ENCODE measurements at places on chromosomes 5 and 9. TPM values are rescaled to one million over a fixed set of nuclear protein-coding genes. Genes with fewer than 3 reads are reported as not detected.
A peak's percentile ranks its signal among the peaks of the same experiment; 100 is the strongest.

GRCh38 chr9:93698140-93698908 lies 121.9 kb downstream of the PHF2 start:
- H3K4me1 ChIP-seq, result no peaks in the 10 kb centered on the region
- DNase-seq, result no peak
- no peak overlapping the region for H3K27ac ChIP-seq
- peaks cover 34% of the 10 kb centered on the region for H3K27me3 ChIP-seq
- no peak overlapping the region for H3K4me3 ChIP-seq

GRCh38 chr9:134877541-134877940 lies 3.1 kb upstream of the FCN2 start:
- H3K36me3 ChIP-seq, result no peaks in the 10 kb centered on the region
- H3K27me3 ChIP-seq, result peaks cover 5% of the 10 kb centered on the region
- DNase-seq, result no peak
- H3K4me1 ChIP-seq, result peaks cover 6% of the 10 kb centered on the region

DNA sequence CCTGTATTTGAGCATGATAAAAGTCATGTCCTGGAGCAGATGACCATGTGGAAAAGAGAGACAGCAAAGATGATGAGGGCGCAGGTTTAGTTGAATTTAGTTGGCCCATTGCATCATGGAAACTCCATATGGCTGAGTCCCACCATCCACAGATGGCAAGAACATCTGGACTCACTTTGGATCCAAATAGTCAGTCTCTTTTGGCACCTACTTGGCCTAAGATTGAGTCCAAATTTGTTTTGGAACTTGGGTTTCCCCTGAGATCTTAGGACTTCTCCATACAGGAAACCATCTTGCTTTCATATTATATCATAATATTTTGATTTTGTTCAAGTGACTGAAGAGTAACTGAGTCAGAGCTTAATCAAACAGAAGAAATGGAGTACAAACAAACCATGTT lies 217.5 kb downstream of the DRD1 start:
- H3K4me1 ChIP-seq, result no peaks in the 10 kb centered on the region
- H3K36me3 ChIP-seq, result no peaks in the 10 kb centered on the region
- peaks cover 23% of the 10 kb centered on the region for H3K27me3 ChIP-seq

GRCh38 chr5:37495668-37496347 lies 116.7 kb downstream of the WDR70 start:
- H3K36me3 ChIP-seq, result peaks cover 27% of the 10 kb centered on the region
- no peaks in the 10 kb centered on the region for H3K27me3 ChIP-seq
- no peak overlapping the region for H3K4me3 ChIP-seq
- DNase-seq, result no peak

SPATA31D4 gene
- not detected for total RNA-seq

DNA sequence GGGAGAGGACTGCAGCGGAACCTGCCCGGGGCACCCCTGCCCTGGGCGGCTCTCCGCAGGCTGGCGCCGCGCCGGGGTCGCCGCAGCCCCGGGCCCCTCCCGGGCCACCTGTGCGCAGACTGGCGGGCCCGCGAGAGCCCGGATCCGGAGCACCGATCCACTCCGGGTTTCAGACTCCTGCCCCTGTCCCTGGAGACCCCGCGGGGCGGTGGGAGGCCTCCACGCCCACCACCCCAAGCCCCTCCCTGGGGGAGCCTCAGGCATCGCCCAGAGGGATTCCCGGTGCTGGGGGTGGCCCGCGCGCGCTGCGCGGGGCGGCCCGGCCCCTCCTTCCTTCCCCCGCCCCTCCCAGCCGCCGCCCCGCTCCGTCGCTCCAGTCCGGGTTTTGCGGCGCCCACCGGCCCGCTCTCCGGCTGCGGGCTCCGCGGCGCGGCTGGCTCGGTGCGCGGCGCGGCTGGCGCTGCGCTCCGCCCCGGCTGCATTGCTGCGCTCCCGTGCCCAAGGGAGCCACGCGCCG lies at the start of gene UNC5A:
TSS of gene UNC5A (plus strand) at position 479 of the 517 bp plus-strand sequence. CDS start 192 bp downstream, outside the sequence.
- no peak within 1 kb of the TSS for H3K27ac ChIP-seq
- peaks cover 18% of the 10 kb centered on the region for H3K4me1 ChIP-seq
- peak within 1 kb of the TSS; percentile 58 for H3K4me3 ChIP-seq
- no peaks in the 10 kb centered on the region for H3K36me3 ChIP-seq

FOXI1 gene
- not detected for total RNA-seq

DNA sequence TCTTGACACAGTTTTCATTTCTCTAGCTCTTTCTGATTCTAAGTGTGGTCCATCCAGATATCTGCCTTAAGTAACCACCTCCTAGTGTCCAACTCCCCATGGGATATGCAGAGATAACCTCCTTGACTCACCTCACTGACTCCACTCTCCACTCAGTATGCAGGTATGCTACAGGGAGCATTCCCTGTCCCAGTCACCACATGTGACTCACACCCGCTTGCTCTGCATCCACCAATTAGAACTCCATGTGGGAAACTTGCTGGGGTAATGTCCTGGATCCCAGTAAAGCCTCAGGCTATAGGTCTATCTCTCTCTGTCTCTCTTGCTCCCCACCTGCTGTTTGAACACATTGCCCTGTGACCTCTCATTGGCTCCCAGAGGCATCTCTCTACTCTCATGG lies 563.9 kb downstream of the HTR1A start:
- H3K27me3 ChIP-seq, result peaks cover 10% of the 10 kb centered on the region
- no peak overlapping the region for H3K4me3 ChIP-seq
- H3K4me1 ChIP-seq, result no peaks in the 10 kb centered on the region
- DNase-seq, result no peak

DNA sequence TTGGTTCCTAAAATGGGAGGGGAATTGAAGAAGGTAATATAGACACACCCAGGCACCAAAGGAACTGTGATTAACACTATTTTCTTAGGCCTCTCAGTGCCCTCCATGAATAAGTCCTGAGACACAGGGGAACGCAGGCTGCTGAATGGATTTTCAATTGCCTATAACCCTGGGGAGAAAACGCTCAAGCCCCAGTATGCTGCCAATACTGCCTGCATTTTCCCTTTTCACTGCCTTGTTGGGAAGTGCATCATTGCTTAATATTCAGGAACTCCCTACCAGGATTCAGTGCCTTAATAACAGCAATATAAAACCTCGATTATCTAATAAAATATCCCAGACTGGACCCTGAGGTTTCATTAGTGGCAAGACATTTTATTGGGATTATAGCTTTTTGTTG lies 25.4 kb downstream of the APBA1 start:
- no peaks in the 10 kb centered on the region for H3K27me3 ChIP-seq
- H3K36me3 ChIP-seq, result no peaks in the 10 kb centered on the region
- H3K27ac ChIP-seq, result no peak overlapping the region
- H3K4me1 ChIP-seq, result no peaks in the 10 kb centered on the region
- no peak for DNase-seq

GRCh38 chr5:127492854-127493738 lies 24.3 kb upstream of the PRRC1 start:
- no peaks in the 10 kb centered on the region for H3K4me1 ChIP-seq
- no peak overlapping the region for H3K27ac ChIP-seq
- no peak overlapping the region for H3K4me3 ChIP-seq

- H3K27ac ChIP-seq, result no peak overlapping the region
- no peak for DNase-seq
- H3K4me1 ChIP-seq, result no peaks in the 10 kb centered on the region
- no peaks in the 10 kb centered on the region for H3K36me3 ChIP-seq
These were observed 8.4 kb upstream of the RGS7BP start for GRCh38 chr5:64497386-64497785.

GRCh38 chr9:120914953-120915352 lies 11.6 kb downstream of the TRAF1 start:
- H3K4me3 ChIP-seq, result no peak overlapping the region
- peaks cover 8% of the 10 kb centered on the region for H3K36me3 ChIP-seq
- DNase-seq, result no peak
- peaks cover 34% of the 10 kb centered on the region for H3K4me1 ChIP-seq
- peak overlapping the region; percentile 35 for H3K27ac ChIP-seq

NEUROG1 gene
- not detected for total RNA-seq

GRCh38 chr5:78905084-78905938 lies 79.8 kb downstream of the ARSB start:
- H3K27ac ChIP-seq, result no peak overlapping the region
- H3K36me3 ChIP-seq, result no peaks in the 10 kb centered on the region
- H3K4me1 ChIP-seq, result peaks cover 47% of the 10 kb centered on the region
- H3K27me3 ChIP-seq, result no peaks in the 10 kb centered on the region
- H3K4me3 ChIP-seq, result no peak overlapping the region

DNA sequence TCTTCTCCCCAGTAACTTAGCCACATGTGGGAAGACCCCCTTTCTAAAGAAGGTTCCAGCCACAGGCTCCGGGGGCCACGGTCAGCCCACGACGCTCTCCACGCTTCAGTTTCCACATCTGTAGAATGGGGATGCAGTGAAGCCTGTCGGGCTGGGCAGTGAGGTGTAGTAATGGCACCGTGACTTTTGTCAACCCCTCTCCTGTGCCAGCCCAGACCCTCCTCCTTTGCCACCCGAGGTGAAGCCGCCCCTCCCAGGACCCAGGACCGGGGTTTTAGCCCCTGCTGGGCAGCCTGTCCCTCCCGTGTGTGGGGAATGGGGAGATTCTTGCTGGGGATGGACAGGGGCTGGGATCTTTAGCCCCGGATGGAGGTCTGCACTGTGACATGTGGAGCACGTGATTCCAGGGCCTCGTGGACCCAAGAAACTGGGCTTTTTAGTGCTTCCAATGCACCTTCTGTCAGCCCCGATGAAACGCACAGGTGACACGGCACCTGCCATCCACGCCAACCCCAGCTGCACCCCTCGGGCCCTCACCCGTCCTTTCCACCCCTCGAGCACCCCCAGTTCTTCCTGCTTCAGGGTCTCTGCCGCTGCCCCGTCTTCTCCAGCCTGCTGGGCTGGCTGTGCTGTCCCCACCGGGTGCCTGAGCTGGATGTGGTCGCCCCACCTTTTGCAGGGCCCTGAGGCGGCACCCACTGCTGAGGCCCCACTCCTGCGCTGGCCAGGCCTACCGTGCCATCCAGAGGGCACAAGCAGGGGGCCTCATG lies 13.4 kb upstream of the RNU6ATAC start:
- H3K27ac ChIP-seq, result no peak overlapping the region
- H3K4me3 ChIP-seq, result no peak overlapping the region
- no peaks in the 10 kb centered on the region for H3K36me3 ChIP-seq
- peaks cover 51% of the 10 kb centered on the region for H3K27me3 ChIP-seq
- no peak for DNase-seq

GRCh38 chr5:135398855-135399793 lies at the start of gene MACROH2A1:
Gene MACROH2A1, minus strand, starts transcription at chr5:135399231. Its CDS starts 10,138 bp downstream, at chr5:135389093.
- H3K4me3 ChIP-seq, result peak within 1 kb of the TSS; percentile 99
- peaks cover 54% of the 10 kb centered on the region for H3K4me1 ChIP-seq
- H3K27ac ChIP-seq, result peak within 1 kb of the TSS; percentile 97

DNA sequence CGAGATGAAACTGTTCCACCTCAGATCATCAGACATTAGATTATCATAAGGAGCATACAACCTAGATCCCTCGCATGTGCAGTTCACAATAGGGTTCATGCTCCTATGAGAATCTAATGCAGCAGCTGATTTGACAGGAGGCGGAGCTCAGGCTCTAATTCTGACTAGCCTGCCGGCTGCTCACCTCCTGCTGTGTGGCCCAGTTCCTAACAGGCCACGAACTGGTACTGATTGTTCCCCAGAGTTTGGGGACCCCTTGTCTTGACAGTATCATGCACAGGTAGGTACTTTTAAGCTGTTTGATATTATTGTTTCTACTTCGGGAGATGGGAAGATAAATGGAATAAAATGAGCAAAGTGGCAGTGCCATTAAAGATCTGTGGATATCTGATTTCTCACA lies 66.9 kb downstream of the ZCCHC7 start:
- DNase-seq, result no peak
- H3K4me3 ChIP-seq, result no peak overlapping the region
- no peaks in the 10 kb centered on the region for H3K4me1 ChIP-seq
- H3K36me3 ChIP-seq, result no peaks in the 10 kb centered on the region
- no peak overlapping the region for H3K27ac ChIP-seq
- H3K27me3 ChIP-seq, result no peaks in the 10 kb centered on the region

GRCh38 chr9:133792721-133793470 lies 54.7 kb upstream of the SARDH start:
- H3K4me1 ChIP-seq, result peaks cover 35% of the 10 kb centered on the region
- H3K4me3 ChIP-seq, result peak overlapping the region; percentile 21
- H3K36me3 ChIP-seq, result no peaks in the 10 kb centered on the region
- no peak overlapping the region for H3K27ac ChIP-seq

GRCh38 chr9:112166176-112167140 lies 8.6 kb downstream of the SUSD1 start:
- H3K4me3 ChIP-seq, result no peak overlapping the region
- no peak for DNase-seq
- no peaks in the 10 kb centered on the region for H3K4me1 ChIP-seq
- H3K27me3 ChIP-seq, result no peaks in the 10 kb centered on the region

- no peaks in the 10 kb centered on the region for H3K27me3 ChIP-seq
- no peak for DNase-seq
- peak overlapping the region; percentile 89 for H3K27ac ChIP-seq
- peaks cover 5% of the 10 kb centered on the region for H3K36me3 ChIP-seq
These were observed 21.4 kb downstream of the TMEM245 start for GRCh38 chr9:109098171-109098959.

GRCh38 chr9:112069318-112070169 lies 105.6 kb downstream of the SUSD1 start:
- H3K4me1 ChIP-seq, result peaks cover 33% of the 10 kb centered on the region
- H3K27me3 ChIP-seq, result no peaks in the 10 kb centered on the region
- no peak overlapping the region for H3K27ac ChIP-seq
- H3K36me3 ChIP-seq, result no peaks in the 10 kb centered on the region
- DNase-seq, result no peak
- no peak overlapping the region for H3K4me3 ChIP-seq

PCDHGB4 gene
- total RNA-seq, result 4.2 TPM

DNA sequence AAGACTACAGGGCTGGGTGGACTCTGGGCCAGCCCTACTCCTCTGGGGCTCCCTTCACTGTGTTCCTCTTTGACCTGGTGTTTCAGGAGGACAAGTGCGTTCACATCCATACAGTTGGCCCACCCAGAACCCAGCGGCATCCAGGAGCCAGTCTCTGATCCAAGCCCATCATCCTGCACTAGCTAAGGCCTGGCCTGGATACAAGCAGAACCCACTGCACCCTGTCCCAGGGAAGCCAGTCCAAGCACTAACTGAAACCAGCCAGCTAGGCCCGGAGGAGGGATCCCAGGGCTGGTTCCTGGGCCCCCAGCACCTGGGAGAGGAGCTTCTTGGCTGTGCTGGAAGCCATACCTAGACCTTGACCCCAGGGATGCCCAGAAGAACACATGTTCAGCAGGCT lies 4.1 kb upstream of the GBGT1 start:
- peaks cover 15% of the 10 kb centered on the region for H3K27me3 ChIP-seq
- H3K4me3 ChIP-seq, result no peak overlapping the region
- peaks cover 23% of the 10 kb centered on the region for H3K4me1 ChIP-seq
- no peak for DNase-seq
- no peak overlapping the region for H3K27ac ChIP-seq

GRCh38 chr5:168853972-168854371 lies 274.8 kb upstream of the PANK3 start:
- no peaks in the 10 kb centered on the region for H3K4me1 ChIP-seq
- no peaks in the 10 kb centered on the region for H3K36me3 ChIP-seq
- H3K4me3 ChIP-seq, result no peak overlapping the region
- DNase-seq, result no peak
- no peaks in the 10 kb centered on the region for H3K27me3 ChIP-seq

IL33 gene
- total RNA-seq, result 27.1 TPM

- H3K4me1 ChIP-seq, result peaks cover 11% of the 10 kb centered on the region
- no peaks in the 10 kb centered on the region for H3K27me3 ChIP-seq
- DNase-seq, result no peak
- H3K4me3 ChIP-seq, result no peak overlapping the region
These were observed 28.3 kb upstream of the CRB2 start for GRCh38 chr9:123327697-123328100.

- H3K4me1 ChIP-seq, result no peaks in the 10 kb centered on the region
- no peaks in the 10 kb centered on the region for H3K36me3 ChIP-seq
- DNase-seq, result no peak
- H3K4me3 ChIP-seq, result no peak overlapping the region
- H3K27me3 ChIP-seq, result no peaks in the 10 kb centered on the region
These were observed 171.6 kb downstream of the TARS1 start for GRCh38 chr5:33612386-33612785.

SLC34A3 gene
- not detected for total RNA-seq
